ENCODE measurements at places on chromosomes 5 and 9.
A peak's percentile ranks its signal among the peaks of the same experiment; 100 is the strongest.

GRCh38 chr5:157342822-157343402 lies 77.0 kb downstream of the CYFIP2 start:
- DNase-seq: peak; percentile 52

DNA sequence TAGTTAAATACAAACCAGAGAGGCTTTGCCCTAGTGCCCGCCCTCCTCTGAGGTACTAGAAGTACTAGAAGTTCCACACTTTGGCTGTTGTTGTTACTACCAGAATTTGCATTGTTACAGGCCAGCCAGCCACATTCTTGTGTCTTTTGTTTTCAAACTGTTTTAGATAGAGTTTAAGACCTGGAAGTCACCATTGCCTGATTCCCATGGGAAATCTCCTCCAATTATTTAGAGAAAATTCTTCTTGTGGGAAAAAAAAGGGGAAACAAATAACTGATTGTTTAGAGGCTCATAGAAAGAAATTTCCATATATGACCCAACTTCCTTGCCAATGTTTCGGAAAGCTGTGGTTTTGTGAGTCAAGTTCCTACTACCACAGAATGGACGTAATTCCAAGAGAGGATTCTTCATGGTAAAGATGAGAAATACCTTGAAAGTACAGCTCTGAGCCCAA lies 252.2 kb downstream of the GOLPH3 start:
- no peak for DNase-seq

DNA sequence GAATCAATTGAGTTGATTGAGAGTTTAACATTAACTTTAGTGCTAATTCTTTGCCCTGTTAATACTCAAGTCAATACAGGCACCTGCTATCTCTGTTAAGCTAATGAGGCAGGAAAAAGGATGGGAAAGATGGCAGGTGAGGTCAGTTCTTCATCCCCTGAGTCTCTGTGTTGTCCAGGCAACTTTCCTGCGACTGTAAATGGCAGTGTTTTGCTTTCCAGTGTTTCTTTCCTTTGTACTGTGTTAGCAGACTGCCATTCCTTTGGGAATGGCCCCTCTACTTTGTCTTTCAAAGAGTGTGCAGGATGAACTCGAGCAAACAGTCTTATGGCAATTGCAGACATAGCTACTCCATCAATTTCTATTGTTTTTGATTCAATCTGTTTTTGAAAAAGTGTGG lies 202.2 kb upstream of the VLDLR start:
- no peak for DNase-seq

DNA sequence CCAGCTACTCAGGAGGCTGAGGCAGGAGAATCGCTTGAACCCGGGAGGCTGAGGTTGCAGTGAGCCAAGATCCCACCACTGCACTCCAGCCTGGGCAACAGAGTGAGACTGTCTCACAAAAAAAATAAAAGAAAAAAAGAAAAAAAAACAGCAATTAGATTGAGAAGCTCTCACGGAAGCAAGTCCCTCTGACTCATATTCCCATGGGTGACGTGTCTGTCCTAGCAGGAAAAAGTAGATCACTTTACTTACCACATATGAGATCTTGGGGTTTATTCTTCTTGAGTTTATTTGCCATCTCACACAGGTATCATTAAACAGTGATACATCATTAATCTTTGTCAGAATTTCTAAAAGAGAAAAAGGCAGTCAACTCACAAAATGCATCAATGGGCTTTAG lies 62.6 kb downstream of the SUSD1 start:
- no peak for DNase-seq

- no peak for DNase-seq
These were observed 61.3 kb downstream of the TTLL11 start for GRCh38 chr9:122031776-122032175.

DNA sequence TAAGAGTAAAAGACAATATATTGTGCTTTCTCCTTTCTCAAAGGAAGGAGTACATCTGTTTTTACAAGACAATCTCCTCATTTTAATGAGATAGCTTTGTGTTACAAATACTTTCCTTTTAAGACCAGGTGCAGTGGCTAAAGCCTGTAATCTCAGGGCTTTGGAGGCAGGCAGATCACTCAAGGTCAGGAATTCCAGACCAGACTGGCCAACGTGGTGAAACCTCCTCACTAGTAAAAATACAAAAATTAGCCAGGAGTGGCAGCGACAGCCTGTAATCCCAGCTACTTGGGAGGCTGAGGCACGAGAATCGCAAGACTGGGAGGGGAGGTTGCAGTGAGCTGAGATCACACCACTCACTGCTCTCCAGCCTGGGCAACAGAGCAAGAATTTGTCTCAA lies 11.8 kb downstream of the TMEM161B start:
- no peak for DNase-seq

DNA sequence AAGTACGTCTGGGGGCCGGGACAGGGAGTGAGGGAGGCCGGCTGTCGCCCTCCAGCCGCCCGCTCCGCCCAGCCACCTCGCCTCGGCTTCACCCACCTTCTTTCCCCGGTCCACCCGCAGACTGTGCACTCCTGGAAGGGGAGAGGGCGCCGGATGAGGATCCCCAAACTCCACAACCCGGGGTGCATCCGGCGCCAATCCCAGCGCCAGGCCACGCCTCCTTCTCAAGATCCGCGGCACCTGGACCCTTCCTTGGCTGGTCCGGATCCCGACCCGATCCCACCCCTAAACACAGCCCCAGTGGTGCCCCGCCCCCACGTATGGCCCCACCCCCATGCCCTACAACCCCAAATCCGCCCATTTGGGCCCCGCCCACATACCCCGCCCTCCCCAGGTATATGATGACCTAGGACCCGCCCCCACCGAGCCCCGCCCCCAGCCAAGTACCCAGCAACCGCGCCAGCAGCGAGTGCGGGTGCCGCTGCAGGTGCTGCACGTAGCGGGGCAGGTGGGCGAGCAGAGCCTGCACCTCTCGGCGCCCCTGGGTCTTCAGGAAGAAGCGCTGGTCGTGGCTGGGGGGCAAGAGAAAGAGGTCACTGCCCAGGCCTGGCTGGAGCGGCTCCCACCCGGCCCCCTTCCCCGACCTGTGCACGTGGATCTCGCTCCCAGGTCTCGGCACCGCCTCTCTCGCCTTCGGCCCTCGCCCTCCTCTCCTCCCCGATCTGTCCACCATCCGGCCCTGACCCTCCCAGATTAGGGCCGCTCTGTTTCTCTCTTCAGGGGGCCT lies 3.2 kb downstream of the PIP5KL1 start:
- no peak for DNase-seq

GRCh38 chr5:6260846-6261245 lies 117.5 kb downstream of the MED10 start:
- DNase-seq: no peak
